NCI-H1105 (cell line): ENCODE measurements at places on chromosomes 3 and 15.
A peak's percentile ranks its signal among the peaks of the same experiment; 100 is the strongest.

- DNase-seq = no peak
Measured at GRCh38 chr3:10185804-10186762, 21.4 kb downstream of the IRAK2 start.

GRCh38 chr3:55735976-55736375 lies 248.9 kb upstream of the WNT5A start:
- DNase-seq = no peak

DNA sequence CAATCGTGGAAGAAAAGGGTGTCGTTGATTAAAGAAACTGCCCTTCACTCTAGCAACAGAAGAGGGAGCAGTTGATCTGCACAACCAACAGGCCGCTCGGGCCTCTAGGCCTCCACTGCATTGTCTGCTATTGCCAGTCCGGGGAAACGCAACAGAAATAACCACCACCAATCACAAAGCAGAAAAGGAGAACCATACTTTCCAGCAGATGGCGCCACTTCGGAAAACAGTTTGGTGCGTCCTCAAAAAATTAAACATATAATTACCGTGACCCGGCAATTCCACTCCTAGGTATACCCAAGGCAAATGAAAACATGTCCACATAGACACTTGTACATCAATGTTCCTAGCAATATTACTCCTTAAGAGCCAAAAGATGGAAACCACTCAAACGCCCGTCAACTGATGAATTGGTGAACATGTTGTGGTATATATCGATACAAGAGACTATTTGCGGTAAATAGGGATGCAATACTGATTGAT lies 154.1 kb downstream of the TJP1 start:
- DNase-seq = peak; percentile 2

DNA sequence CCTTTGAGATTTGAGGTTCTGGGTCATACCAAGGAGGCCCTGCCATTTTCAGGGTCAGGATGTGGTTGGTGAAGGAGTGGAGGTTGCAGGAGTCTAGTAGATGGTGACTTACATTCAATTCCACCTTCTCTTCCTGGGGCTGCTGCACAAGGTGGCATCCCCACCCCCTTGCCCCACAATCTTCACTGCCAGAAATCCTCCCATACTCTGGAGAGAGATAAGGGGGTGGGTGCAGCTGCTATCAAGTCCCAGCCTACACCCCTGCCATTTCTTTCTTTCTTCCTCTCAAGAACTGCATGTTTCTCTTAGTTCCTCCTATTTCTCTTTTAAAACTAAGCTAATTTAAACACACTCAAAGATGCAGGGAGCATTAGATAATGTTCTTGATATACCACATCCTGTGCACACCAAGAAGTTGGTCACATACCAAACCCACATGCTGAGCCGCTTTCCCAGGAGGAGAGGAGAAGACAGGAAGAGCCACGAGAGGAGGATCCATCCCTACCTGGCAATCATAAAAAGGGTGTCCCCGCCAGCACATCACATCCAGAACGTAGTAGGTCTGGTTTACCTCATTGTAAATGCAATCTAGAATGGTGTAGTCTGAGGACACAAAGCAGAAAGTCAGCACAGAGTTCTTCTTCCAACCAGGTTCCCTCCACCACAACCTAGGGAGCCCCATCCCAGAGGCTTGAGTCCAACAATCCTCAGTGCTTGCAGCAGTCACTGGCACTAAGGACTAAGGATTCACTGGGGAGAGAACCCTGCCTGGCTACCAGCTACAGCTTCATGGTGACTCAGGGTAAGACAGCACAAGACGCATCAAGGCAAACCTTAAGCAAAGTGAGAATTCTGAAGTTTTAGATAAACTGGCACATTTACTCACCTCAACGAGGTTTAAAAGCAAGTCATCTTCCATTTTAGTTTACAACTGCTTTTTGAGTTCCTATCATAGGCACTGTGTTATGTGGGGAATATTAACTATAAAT lies 18.5 kb downstream of the SNUPN start:
- DNase-seq = no peak

DNA sequence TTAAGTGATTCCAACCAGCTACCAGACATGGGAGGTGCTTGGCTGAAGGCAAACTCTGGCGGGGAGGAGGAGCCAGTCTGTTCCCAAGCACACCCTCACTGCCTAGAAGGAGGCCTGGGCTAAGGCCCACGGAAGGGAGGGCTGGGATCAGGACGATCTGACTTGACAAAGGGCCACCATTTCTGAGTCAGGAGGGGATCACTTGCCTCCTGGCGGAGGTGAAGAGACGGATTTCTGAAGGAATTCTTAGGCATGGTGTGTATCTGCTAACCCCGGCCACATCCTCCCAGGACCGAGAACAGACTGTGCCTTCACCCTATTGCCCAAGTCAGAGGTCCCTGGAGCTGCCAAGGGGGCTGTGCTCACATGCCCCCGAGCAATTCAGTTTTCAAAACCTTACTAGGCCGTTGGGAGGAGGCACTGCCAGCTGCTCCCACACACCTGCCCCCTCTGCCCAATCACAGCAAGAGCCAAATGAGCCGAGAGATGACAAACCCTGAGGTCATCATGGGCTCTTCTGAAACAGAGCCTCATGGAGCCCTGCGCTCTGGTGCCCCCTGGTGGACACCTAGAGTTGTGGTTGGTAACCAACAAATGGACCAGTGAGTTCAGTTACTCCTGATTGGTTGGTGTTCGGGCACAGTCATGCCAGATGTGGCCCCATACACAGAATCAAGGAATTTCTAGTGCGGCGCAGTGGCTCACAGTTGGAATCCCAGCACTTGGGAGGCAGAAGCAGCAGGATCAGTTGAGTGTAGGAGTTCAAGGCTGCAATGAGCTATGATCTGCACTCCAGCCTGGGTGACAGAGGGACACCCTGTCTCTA lies 6.5 kb upstream of the TNK2 start:
- no peak for DNase-seq
